ENCODE measurements at places on chromosomes 1 and 21. TPM values are rescaled to one million over a fixed set of nuclear protein-coding genes. Genes with fewer than 3 reads are reported as not detected.

TRIM46 gene
- 3.8 TPM for polyA plus RNA-seq

DNM3 gene
- 0.46 TPM for polyA plus RNA-seq

ACKR1 gene
- polyA plus RNA-seq, result not detected

WDR64 gene
- polyA plus RNA-seq, result not detected

OR2T33 gene
- not detected for polyA plus RNA-seq

PADI1 gene
- polyA plus RNA-seq, result not detected

DAB1 gene
- polyA plus RNA-seq, result 0.05 TPM

ADCY10 gene
- 0.11 TPM for polyA plus RNA-seq

LAMC1 gene
- 322 TPM for polyA plus RNA-seq

GRCh38 chr1:25732821-25733220 is 67.2 kb upstream of the SELENON start:
- DNase-seq, result no peak

DNA sequence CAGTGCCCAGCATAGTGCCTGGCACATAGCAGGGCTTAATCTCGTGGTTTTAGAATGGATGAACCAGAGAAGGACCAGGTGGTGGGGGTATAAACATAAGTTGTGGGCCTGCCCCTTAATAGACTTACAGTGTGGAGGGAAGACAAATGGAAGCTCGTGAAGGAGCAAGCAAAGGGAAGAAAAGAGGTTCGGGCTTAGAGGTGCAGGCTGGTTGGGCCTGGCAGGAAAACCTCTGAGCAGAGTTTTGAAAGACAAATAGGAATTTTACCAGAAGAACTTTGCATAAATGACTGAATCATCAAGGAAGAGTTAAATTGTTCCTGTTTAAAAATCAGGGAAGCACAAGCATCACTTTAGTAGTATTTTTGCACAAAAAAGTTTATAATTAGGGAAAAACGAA is 4.5 kb downstream of the RHOU start:
- DNase-seq, result no peak

- DNase-seq, result no peak
Observed at GRCh38 chr21:40160911-40161310, 293.7 kb downstream of the PCP4 start.

- no peak for DNase-seq
Observed at GRCh38 chr1:31689379-31689778, 14.4 kb downstream of the COL16A1 start.

DNA sequence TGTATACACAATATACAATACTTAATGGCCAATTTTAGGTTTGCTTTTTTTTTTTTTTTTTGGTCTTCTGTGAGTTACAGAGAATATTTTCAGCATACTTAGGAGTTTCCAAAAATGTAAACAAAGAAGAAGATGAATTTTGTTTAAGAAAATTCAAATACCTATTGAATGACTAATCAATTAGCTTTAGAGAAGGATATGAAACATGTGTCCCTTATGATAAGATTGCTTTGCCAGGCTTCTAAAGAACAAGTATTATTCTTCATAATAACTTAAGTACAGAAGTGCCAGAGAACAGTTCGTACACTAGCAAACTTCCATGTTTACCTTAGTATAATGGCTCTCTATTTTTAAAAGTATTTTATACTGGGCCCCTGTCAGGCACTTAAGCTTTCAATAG is 1191.0 kb upstream of the NCAM2 start:
- no peak for DNase-seq

GRCh38 chr21:17442165-17442564 is 70.7 kb upstream of the CXADR start:
- DNase-seq, result no peak

- no peak for DNase-seq
Observed at GRCh38 chr1:209265301-209265700, 318.2 kb upstream of the CAMK1G start.

DNA sequence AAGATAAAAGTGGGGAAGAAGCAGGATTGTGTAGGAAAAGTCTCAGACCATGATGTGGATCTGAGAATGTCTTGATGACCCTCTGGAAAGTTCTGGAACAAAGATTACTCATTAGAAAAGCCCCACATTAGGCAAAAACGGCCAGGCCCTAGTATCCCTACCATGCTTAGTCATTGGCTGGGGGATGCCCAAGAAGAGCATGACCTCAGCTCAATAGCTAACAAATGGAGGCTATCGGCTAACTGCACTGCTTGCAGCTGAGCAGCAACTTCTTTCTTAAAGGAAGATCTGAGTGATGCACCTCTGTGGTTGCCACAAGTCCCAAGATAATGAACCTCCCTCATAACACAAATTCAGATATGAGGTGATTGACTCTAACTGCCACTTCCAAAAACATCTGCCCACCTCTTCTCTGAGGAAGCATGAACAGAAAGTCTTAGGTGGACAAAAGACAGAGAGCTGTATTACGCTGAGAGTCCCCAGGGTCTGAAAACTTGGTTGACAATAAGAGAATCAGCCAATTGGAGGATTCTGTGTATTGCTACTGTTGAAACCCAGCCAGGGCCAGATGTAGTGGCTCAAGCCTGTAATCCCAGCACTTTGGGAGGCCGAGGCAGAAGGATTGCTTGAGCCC is 64.6 kb upstream of the AK4 start:
- DNase-seq, result no peak

GRCh38 chr1:66947267-66947666 is 22.5 kb downstream of the MIER1 start:
- DNase-seq, result no peak

DNA sequence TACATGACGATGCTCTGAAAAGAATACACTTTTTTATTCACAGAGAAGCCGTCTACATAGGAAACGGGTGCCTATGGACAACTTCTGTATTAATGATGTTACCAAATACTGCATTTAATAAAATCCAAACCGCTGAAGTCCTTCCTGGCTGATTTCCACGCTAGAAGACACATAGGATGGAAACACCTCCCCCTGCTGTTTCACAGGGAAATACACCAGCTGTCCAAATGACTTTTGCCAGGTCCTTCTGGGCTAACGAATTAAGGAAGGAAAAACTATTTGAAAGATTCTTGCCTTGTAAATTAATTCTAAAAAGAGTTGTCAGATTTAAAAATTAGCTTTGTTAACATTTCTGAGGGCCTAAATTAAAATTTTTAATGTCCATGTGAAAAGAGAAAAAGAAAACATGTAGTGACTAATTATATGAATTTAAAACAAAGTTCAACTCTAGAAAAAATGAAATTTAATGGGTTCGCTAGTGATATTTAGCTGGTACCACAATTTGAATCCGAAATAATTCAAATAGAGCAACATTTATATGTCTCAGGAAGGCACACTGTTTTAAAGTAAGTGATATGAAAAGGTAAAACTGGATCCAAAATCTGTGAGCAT is 146.0 kb downstream of the RERE start:
- peak; percentile 56 for DNase-seq

DNA sequence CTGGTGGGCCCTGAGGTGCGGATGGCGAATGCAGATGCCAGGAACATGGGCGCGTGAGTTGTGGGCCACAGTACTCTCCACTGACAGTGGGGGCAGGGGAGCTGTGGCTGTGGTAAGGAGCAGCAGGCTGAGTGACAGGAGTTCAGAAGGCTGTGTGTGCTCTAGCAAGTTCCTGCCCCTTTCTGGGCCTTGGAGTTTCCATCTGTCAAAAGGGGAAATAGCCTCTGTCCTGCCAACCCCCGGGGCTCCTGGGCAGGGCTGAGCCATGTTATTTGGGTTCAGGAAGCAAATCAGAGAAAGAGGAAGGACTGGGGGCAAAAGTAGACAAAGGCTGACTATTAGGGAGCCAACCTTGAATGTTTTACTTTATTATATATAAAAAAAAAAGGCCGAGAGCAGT is 19.5 kb upstream of the MFN2 start:
- DNase-seq, result no peak

DNA sequence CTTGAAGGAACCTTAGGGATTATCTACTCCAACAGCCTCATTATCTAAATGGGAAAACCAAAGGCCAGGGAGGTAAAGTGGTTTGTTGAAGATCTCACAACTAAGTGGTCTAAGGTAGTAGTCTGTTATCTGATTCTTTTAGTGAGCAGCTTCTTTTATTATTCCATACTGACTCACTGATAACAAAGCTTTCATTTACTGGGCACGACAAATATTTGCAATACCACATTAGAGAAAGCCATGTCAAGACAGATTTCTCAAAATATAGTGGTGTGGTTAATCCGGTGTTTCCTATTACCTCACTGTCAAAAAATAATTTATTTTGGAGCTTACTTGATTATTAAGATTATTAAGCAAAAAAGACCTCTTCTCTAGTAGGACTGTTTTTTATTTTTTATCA is 369.1 kb downstream of the S1PR1 start:
- DNase-seq, result no peak

DNA sequence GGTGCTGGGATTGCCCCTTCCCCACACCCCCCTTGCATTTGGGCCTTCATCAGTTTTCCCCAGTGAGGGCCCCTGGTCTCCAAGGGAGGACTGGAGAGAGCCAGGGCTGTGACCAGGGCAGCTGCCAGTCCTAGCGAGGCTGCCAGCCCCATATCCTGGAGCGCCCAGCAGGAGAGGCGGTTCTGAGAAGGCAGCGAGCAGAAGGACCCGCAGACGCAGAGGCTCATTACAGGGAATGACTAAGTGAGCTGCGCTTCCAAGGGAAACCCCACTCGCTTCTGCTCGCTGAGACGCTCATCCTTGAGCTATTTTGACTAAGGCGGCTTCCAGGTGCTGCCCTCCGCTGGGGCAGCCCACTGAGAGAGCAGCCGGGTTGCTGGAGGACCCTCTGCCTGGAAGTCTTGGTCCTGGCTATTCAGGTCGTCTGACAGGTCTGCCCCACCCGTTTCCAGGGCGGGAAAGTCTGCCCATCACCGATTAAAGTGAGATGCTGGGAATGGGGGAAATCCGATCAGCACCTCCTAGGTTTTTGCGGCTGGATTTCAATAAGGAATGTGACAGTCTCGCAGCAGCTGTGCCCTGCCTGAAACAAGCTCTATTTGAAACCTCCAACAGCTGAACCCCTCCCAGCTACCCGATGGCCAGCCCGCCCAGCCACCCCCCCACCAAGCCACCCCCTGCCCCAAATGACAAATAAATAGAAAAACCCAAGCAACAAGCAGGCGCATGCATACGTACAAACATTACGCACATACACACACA is 2.8 kb downstream of the KCNN3 start:
- DNase-seq, result peak; percentile 42

DNA sequence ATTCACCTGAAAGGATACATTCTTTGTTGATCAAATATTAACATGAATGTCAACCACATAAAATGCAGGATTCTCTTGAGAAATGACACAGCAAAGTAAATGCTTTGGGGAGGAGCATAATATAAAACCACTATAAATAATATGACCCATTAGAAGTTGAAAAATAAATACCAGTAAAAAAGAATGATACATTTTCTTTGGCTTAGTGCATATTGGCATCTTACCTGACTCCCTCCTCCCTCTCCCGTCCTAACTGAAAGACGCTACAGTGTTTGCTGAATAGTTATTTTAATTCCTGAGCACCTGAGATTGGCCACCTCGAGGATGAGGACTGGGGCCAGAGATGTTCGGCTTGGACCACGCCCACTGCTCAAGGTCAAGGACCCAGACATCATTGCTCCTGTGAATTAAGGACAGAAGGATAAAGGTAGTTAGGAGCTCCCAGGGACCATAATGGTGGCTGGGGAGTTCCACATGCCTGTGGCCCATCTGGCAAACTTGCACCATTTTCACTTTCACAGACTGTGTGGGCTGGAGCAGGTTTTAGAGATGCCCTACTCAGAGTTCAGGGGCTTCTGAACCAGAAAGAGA is 16.4 kb upstream of the CPLANE2 start:
- no peak for DNase-seq

- DNase-seq, result no peak
Observed at GRCh38 chr1:69952676-69953075, 252.7 kb downstream of the LRRC40 start.

- no peak for DNase-seq
Observed at GRCh38 chr1:112532064-112532463, 23.3 kb downstream of the WNT2B start.

DNA sequence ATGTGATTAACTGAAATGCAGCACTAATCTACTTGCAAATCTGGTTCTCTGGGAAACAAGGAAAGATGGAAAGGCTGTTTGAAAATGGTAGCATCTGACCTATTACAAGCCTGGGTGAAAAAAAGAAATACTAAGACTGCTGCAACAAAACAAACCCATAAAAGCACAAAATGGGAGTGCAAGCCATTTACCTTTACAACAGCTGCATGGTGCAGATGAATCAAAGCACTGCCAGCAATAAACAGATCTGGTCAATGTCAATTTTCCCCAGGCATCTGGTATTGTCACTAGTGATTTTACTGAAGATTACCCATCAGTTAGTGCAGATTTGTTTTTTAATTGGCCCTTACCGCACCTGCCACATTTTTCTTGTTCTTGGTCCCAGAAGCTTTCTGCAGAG is 1341.7 kb downstream of the PLA2G4A start:
- no peak for DNase-seq

GRCh38 chr1:111148376-111148881 is 8.4 kb downstream of the CEPT1 start:
- DNase-seq, result no peak

- no peak for DNase-seq
Observed at GRCh38 chr1:39902460-39902807, 717 bp upstream of the MYCL start.
